ENCODE measurements at places on chromosomes 1 and 21.

GRCh38 chr1:203180611-203181330 lies 5.1 kb upstream of the MYBPH start:
- H3K27me3 ChIP-seq: peaks cover 41% of the 10 kb centered on the region
- H3K27ac ChIP-seq: no peak overlapping the region
- H3K36me3 ChIP-seq: no peaks in the 10 kb centered on the region
- H3K4me3 ChIP-seq: no peak overlapping the region
- DNase-seq: no peak
- peaks cover 2% of the 10 kb centered on the region for H3K4me1 ChIP-seq

GRCh38 chr1:211723273-211723672 lies 47.9 kb upstream of the NEK2 start:
- no peak overlapping the region for H3K27ac ChIP-seq
- no peaks in the 10 kb centered on the region for H3K4me1 ChIP-seq
- DNase-seq: no peak

DNA sequence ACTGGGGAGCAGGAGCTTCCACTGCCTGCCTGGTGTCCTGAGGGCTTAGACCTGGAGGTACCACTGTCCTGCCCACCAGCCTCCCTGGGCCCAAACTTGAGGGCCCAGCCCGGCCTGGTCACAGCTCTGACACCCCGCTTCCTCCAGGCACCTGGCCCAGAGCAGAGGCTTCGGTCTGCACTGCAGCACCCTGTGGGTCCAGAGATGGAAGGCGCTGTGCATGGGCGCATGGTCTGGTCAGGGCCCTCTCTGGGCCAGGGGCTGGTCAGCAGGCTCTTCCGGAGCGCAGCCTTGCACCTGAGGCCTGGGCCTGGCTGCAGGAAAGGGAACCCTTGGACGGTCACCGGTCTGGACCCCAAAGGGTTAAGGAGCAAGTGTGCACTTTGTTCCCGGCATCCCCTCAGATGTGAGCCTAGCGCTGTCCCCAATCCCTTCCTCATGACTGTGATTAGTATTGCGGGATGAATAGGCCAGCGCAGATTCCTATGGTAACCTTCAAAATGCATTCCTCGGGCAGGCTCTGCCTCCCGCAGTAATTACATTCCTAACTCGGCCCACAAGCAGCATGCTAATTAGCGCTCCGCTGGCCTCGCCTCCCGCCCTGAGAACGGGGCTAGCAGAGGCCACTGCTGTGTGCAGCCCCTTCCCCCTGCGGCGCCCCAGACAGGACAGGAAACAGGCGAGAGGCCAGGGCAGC lies 36.3 kb downstream of the PRDM16 start:
- H3K27me3 ChIP-seq: peaks cover 23% of the 10 kb centered on the region
- H3K4me3 ChIP-seq: peak overlapping the region; percentile 9
- DNase-seq: no peak
- H3K4me1 ChIP-seq: no peaks in the 10 kb centered on the region
- no peak overlapping the region for H3K27ac ChIP-seq

GRCh38 chr1:35533586-35533985 lies 23.6 kb downstream of the KIAA0319L start:
- H3K4me1 ChIP-seq: peaks cover 31% of the 10 kb centered on the region
- no peaks in the 10 kb centered on the region for H3K27me3 ChIP-seq
- no peak for DNase-seq
- peaks cover 7% of the 10 kb centered on the region for H3K36me3 ChIP-seq
- H3K4me3 ChIP-seq: no peak overlapping the region

DNA sequence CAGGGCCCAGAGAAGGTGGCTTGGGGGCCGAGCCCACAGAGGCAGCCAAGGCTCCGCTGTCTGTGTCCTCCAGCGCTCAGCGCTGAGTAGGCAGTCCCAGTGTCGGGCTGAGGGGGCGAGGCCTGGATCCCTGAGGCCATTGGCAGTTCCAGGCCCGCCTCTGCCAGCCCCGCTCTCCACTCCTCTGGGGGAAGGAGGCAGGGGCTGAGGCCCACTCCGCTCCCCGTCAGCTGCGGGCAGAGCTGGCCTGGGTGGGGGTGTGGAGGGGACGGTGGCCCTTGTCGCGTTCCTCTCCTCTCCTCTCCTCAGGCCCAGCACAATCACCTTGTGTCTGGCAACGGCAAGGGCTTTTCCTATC lies 132.8 kb downstream of the CASZ1 start:
- DNase-seq: no peak
- no peak overlapping the region for H3K4me3 ChIP-seq
- H3K27me3 ChIP-seq: no peaks in the 10 kb centered on the region
- no peak overlapping the region for H3K27ac ChIP-seq
- peaks cover 4% of the 10 kb centered on the region for H3K36me3 ChIP-seq

All from T-helper 17 cell (primary cell).